ENCODE measurements at places on chromosomes 12 and 14. TPM values are rescaled to one million over a fixed set of nuclear protein-coding genes. Genes with fewer than 3 reads are reported as not detected.

- no peak for DNase-seq
These were observed 314.7 kb downstream of the NAV3 start for GRCh38 chr12:78145398-78145797.

The WNT5B gene
- 4.9 TPM for total RNA-seq

- no peak for DNase-seq
These were observed 198.9 kb downstream of the CACNA1C start for GRCh38 chr12:2251526-2252209.

- no peak for DNase-seq
These were observed 44.4 kb upstream of the PRIMA1 start for GRCh38 chr14:93832665-93833064.

DNA sequence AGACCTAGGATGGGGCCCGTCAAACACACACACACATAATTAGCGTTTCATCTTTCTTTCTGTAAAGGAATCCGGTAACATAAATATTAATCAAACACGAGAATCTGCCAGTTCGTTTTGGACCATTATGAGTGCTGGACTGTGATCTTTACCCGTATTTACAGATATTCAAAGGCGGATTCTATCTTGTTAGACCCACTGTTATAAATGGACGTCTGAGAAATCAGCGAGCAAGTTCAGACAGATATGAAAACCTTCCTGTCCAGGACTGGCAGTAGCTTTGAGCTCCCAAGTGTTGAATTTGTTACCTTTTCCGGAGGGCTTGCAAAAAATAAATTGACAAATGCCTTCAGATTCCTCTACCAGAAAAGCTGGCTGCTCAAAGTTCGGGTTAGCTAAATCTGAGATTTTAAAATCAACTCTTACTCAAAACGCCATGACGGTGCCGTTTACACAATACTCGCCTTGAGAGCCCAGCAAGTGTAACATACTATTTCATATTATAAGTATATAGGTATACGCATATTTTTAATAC is 27.6 kb downstream of the BCL11B start:
- no peak for DNase-seq

The SLC25A47 gene
- total RNA-seq: not detected

The PCED1B gene
- not detected for total RNA-seq
